NCI-H69 (cell line): ENCODE measurements at places on chromosomes 2 and 18.

DNA sequence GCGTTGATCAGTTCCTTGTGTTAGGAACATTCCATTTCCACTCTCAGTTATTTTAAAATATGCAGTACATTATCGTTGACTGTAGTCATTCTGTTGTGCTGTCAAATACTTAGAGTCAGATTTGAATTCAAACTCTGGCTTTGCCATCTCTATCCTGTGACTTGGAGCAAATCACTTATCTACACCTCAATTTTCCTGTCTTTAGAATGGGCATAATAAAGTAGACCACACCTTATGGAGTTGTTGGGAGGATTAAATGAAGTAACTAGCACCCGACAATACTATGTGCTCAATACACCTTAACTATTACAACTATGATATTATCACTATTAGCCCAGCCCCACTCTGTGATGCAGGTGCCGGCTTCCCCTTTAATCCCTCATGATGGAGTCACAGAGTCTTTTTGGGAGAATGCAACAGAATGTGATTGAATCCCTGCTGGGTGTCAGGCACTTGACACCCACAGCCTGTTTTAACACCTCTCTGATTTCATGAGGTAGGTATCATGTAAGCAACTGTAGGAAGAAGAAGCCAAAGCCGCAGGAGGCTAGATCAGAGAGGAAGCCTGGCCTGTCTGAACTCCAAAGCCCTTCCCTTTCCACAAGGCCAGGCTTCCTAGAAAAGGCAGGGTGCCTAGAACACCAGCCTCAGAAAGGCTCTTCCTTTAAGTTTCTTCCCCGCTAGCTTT lies 308.4 kb downstream of the NAPG start:
- DNase-seq, result no peak

- no peak for DNase-seq
Measured at GRCh38 chr2:239395524-239395923, 5.3 kb downstream of the HDAC4 start.

DNA sequence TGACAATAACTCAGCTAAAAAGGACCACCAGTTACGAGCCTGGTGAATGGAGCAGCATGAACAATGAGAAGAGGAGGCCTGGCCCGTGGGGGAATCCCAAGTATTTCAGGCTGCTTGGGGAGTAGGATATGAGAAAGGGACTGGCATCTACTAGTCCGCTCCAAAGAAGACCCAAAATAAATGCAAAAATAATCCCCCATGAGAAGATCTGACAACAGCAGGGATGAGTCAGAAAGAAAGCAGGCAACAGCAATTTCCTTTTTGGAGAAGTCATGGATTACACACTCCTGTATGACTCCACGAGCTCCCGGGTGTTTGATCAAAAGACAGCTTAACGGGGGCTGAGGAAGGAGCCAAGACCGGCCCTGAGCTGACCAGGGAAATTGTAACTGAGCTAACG lies 111.4 kb downstream of the SOX11 start:
- DNase-seq, result no peak

DNA sequence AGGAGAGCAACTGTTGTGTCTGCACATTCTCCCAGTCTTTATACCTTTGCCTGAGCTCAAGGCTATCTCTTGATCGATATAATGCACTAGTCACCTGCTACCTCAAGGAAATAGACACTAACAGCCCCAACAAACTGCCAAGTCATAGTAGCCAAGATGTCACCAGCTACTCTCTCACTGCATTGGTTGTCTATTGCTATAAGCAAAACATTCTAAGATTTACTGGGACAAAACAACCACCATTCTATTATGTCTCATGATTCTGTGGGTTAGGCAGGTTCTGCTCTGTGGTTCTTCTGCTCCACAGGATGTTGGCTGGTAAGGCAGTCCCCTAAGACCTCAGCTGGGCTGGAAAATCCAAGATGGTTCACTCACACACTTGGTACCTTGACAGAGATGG lies 28.5 kb upstream of the MLPH start:
- DNase-seq, result no peak

DNA sequence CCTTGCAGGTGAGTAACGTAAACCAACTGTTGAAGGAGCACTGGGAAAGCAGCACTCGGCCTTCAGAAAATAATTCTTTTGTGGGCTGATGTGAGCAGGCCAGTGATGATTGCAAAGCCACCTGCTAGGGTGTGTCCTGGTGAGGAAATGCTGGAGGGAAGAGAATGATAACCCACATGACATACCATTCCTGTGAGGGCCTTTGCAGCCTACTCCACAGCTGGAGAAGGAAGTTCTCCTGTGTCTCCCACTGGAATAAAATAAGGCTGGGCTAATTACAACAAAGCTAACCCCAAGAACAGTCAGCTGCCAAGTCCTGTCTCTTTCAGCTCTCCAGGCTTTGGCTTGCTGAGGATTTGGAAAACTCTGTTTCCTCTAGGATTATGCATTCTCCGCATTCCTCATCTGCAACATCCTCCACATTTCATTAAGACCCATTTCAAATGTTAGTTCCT lies 16.7 kb upstream of the DSG1 start:
- DNase-seq, result no peak

DNA sequence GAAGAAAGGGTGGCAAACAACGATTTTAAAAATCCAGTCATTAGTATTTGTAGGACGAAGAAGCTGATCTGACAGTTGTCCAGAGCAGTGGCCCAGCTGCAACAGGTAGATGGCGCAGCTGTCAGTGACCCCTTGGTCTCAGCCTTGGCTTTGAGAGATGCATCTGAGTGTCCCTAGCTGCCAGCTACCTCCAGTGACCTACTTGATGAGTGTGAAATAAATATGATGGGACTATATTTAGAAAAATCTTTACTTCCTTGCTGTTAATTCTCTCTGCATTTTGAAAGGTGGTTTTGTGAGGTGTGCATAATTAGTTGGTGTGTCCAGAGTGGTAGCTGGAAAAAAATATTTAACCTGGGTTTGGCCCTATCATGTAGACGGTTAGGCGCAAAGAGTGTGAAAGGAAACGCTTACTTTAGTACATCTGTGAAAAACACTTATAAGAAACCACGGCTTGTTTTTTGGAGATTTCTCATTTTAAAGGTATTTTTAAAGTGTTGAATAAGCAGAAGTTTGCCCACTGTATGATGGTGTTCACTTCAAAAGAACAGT lies 963 bp downstream of the INPP1 start:
- peak; percentile 67 for DNase-seq

DNA sequence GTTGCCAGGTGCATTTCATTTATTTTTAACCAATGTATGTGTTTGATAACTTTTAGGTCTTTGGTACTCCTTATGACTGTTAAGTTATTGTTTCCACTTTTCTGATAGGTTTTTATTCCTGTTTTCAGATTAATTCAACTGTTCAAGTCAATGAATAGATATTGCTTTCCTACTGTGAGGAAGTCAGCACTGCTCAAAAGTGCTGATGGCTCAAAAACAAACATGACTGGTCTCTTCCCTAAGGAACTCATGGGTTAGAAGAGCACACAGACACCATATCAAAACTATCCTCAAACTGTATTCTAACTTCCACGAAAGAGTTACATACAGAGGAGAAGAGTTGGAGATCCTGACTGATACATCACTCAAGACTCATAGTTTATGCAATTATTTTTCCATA lies 39.9 kb upstream of the REG3G start:
- DNase-seq, result no peak

- peak; percentile 69 for DNase-seq
Measured at GRCh38 chr2:234147335-234147861, 96.9 kb downstream of the SPP2 start.

GRCh38 chr18:32530947-32531651 lies 60.4 kb upstream of the GAREM1 start:
- DNase-seq, result peak; percentile 85

DNA sequence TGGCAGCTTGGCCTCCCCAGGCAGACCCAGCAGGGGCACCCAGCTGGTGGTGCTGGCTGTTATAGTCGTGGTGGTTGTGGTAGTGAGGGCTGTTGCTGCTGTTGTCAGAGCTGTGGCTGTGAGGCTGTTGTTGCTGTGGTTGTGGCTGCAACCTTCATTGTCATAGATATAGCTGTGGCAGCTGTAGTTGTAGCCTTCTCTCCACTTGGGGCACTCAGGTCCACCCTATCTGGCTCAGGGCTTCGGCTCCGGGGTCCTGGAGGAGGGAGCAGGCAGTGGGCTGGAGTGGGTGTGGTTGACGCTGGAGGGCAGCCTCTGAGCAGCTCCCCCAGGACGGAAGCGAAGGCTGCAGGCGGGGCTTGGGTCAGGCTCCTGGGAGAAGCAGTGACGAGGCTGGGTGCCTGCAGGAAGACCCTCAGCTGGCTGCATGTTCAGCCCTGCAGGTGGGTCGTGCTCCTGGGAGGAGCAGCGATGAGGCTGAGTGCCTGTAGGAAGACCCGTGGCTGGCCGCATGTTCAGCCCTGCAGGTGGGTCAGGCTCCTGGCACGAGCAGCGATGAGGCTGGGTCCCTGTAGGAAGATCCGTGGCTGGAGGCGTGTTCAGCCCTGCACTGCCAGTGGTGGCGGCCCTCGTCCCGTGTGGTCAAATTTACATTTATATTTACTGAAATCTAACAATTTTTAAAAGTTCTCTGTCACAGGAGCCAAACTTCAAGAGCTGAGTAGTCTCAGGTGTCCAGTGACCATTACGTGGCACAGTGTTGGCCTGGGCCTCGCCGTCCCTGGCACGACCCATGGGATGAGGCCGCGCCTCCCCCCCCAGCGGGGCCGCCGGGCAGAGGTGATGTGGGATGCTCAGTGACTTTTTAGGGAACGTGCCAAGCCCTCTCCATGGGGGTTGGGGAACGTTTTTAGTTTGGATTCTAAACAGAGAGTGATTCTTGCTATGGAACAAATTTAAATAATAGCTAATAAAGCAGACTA lies 79.2 kb upstream of the PXDN start:
- peak; percentile 34 for DNase-seq
